ENCODE measurements at places on chromosomes 4 and X.

DNA sequence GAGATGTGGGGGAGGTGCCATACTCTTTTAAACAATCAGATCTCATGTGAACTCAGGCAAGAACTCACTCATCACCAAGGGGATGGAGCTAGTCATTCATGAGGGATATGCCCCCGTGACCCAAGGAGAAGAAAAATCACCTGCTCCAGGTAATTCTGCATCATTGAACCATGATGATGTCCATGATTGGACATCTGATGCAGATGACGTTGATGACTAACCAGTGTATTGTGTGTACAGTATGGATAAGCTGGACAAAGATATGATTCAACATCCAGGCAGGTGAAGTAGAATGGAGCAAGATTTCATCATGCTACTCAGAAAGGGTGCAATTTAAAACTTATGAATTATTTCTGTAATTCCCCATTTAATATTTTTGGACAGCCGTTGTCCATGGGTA, 286.4 kb upstream of the SMIM31 start:
- peak; percentile 27 for DNase-seq

- DNase-seq: no peak
These were observed 95.3 kb upstream of the PTPN13 start for GRCh38 chr4:86498863-86499166.

DNA sequence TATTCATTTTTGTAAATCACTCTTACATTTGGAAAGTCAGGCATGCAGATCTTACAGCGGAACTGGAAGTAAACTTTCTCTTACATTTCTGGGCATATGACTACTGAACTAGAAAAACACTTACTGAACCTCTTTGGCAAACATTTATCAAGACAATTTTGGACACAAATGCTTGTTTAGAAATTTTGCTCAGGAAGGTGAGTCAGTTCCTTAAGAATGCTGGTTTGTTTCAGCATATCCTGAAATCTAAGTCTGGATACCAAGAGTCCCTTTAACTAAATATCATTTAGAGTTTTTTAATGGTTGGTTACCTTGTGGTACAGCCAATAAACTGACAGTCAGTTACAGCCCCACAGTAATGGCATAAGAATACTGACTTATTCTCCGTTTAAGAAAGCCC, 15.0 kb downstream of the SHISA3 start:
- peak; percentile 52 for DNase-seq

GRCh38 chr4:165522050-165522449, 143.2 kb downstream of the CPE start:
- DNase-seq: no peak

GRCh38 chr4:89283226-89284009, 24.2 kb downstream of the GPRIN3 start:
- no peak for DNase-seq

DNA sequence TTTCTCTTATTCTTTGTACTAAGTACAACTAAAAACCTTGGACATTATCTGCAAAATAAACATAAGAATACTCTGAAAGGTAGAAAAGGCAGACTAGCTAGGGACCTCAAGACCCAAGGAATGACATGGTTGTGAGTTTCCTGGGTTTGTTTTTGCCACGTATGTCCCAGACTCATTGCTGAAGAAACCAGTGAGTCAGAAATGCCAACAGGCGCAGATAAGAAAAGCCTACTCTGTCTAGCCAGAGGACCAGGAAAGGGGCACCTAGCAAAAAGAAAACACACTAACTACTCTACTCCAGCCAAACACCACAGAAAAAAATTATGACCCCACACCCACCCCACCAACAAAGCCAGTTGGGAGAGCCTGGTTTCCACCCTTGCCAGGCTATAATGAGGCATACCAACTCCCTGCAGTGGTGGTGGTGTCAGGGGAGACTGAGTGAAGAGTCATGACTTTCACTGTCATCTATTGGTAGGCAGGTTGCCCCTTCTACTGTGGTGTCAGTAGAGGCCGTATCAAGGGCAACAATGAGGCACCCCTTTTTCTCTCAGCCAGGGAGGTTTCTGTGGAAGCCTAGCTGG, 10.9 kb downstream of the MTMR1 start:
- no peak for DNase-seq

GRCh38 chr4:43547561-43547960, 655.0 kb downstream of the GRXCR1 start:
- no peak for DNase-seq

DNA sequence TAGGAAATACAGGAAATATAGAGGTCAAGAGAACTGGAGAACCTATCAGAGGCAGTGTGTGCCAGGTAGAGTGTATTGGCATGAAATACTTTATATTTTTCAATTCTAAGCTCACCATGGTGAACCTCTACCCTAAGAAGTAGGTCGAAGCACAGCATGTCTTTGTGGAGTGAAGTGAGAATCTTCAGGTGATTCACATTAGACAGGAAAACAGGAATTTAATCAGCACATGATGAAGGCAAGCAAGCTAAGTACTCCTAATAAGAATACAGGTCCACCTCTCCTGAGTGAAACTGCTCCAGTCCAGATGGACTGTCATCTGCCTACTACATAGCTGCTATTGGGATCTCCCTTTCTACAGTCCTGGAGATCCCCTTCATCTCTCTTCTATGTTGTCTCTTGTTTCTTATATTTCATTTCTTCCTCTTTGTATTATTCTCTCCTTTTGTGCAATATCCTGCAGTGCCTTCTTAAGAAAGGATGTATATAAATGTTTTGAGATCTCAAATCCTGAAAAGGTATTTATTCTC, 159.0 kb downstream of the LRBA start:
- DNase-seq: no peak

- no peak for DNase-seq
These were observed 91.9 kb downstream of the ANOS1 start for GRCh38 chrX:8639949-8640475.

DNA sequence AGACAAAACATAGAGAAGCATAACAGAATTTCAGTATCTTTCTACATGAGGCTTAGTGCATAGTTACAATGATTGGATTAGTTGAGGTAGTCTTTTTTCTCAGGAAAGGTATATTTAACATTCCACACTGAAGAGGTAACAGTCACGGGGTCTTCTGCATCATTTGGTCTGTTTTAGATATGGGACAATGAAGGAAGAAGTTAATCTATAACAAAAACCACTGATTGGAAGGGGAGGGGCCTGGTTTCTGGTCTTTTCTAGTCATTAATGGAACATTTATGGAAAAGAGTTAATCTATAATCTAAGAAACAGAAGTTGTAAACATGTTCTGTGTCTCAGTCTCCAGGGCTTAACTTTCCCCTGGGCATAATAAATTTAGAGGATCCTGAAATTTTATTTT, 37.3 kb upstream of the HPSE start:
- no peak for DNase-seq

DNA sequence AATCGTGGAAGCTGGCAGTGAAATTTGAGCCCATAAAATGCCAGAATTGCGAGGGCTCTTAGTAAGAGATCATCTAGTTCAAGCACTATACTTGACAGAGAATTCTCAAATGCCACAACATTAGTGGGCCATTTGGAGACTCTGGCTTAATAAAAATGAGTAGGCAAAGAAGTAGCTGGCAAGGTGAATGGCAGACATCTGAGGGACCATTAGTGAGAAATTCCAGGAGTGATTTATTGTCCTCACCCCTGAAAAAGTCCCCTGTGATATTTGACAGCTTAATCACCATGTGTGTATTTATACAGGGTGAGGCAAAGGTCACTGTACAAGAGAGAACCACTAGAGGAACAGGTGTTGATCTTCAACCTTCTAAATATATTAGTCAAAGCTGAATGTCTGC, 207.5 kb downstream of the CHRDL1 start:
- DNase-seq: peak; percentile 2

GRCh38 chrX:152821145-152821765, 9.3 kb downstream of the CETN2 start:
- DNase-seq: peak; percentile 6

- no peak for DNase-seq
These were observed 115.5 kb downstream of the ARX start for GRCh38 chrX:24900234-24900633.

- no peak for DNase-seq
These were observed 122.3 kb downstream of the ARHGAP10 start for GRCh38 chr4:147854154-147854553.

DNA sequence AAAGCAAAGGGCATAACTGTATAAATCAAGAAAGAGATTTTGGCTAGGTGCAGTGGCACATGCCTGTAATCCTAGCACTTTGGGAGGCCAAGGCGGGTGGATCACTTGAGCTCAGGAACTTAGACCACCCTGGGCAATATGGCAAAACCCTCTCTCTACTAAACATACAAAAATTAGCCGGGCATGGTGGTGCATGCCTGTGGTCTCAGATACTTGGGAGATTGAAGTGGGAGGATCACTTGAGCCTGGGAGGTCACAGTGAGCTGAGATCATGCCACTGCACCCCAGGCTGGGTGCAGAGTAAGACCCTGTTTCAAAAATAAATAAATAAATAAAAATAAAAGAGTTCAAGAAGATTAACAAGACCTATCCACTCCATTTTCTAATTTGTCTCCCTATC, 227.3 kb downstream of the SOWAHB start:
- DNase-seq: no peak

DNA sequence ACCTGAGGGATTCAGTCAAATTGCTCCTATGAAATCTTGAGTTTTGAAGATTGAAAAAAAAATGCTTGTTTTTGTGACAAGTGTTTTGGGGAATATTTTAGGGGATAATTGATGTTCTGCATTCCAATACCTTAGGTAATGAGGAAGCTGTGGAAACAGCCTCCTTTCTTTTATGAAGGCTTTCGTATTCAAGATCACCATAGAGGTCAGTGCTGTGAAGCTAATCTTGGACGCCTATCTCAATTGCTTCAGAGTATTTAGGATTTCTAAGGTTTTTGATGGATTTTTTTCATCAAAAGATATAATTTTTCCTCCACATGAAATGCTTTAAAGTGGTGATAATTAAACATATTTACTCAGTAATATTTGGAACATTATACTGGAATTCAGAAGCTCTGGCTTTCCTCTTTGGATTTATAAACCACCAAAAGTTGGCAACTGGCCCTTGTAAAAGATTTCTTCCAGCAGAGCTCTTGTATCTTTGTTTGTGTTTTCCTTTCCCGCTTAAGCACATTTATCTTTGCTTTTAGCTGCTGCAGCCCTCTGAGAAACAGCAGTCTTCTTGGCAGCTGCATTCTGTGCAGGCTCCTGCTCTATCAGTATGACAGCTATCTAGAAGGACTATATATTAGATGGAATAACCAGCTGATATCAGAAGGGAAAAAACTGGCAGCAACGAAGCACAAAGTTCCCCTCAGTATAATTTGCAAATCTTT, 63.7 kb downstream of the HMGB2 start:
- no peak for DNase-seq

- no peak for DNase-seq
These were observed 35.6 kb downstream of the FRMPD3 start for GRCh38 chrX:107485013-107485412.

GRCh38 chr4:150115851-150116250, 37.6 kb downstream of the DCLK2 start:
- DNase-seq: no peak

DNA sequence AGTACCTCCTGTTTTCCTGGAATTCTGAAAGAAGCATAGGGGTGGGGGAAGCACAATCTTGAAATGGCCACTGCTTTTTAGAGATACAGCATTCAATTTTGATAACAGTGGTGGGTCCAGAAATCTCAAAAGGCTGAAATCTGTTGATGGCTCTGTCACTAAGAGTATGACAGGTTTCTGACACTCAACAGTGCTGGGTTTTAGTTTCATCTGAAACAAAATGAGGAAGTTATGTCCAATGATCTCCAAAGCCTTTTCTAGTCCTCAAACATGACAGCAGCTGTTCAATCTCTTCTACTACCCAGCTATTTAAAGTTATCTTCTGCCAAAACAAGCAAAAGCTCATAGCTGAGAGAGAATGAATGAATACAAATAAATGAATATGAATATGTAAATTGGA, 110.5 kb downstream of the IL1RAPL1 start:
- no peak for DNase-seq

GRCh38 chr4:4415107-4415805, 28.4 kb downstream of the NSG1 start:
- DNase-seq: no peak

DNA sequence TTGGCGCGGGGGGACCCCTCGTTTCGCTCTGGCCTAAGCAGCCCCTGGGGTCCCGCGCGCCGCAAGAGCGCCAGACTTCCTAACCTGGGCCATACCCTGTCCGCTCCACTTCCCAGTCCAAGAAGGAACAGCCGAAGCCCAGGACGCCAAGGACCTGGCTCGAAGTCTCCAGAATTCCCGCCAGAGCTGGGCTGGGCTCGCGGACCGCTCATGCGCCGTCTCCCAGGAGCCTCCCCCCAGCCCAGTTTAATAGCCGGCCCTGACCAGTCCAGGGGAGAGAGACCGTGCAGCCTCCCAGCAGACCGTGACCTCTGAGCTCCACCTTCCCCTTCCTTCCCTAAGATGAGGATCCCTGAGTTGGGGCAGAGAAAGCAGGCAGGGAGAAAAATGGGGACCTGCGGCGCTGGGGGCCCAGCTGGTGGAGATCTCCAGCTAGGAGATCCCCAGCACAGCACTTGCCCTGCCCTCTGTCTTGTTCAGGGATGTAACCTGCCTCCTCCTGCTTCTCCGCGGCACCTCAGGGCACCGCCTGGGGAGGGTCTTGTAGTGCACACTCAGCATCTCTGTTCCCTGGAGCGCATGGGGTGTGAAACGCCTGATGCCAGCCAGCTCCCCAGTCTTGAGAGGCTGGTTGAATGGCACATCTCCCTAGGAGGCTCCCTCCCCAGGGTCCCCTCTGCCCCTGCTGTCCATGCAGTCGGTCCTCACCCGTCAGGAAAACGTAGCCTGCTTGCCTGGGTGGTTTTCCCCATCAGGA, 1.2 kb upstream of the LETM1 start:
- peak; percentile 33 for DNase-seq

DNA sequence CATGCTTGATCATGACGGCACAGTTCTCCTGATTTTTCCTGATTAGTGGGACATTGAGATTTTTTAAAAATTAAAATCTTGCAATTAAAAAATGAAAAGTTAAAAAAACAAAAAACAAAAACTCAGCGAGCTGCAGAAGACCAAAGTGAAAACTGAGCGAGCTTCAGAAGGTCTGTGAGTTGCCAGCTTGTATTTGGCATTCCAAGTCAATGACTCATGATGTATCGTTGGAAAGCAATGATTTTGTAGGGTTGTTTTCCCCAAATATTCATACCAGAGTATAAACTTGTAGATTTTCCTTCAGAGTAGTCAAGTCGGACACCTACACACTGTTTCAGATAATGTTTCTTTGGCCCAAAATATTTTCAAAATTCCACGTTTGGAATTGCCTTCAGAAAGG, 76.9 kb downstream of the LRRC66 start:
- DNase-seq: no peak

GRCh38 chrX:132022198-132022966, 720 bp upstream of the STK26 start:
- peak; percentile 16 for DNase-seq

DNA sequence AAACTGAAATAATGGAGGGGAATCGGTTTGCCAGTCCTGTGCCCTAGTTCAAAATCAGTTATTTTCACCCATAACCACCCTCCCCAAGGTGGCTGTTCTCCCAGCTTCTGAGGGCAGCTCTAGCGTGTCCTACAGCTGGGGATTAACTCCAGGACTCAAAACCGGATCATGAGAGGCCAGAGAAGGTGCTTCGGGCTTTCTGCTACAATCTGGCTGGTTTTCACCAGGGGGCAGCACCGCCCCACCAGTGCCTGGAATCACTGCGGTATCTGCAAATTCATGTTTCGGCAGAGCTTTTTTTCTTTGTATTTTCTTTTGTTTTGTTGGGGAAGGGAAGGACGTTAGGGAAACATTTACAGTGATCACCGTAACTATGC, 28.4 kb downstream of the PDHA1 start:
- DNase-seq: peak; percentile 8

All from Caki2 (cell line).